Activated effector memory CD4-positive, alpha-beta T cell treated with anti-CD3 and anti-CD28 coated beads, Interleukin-2, amount 50 U/mL, for 16 hours (primary cell): ENCODE measurements at places on chromosomes 7 and 10.

DNA sequence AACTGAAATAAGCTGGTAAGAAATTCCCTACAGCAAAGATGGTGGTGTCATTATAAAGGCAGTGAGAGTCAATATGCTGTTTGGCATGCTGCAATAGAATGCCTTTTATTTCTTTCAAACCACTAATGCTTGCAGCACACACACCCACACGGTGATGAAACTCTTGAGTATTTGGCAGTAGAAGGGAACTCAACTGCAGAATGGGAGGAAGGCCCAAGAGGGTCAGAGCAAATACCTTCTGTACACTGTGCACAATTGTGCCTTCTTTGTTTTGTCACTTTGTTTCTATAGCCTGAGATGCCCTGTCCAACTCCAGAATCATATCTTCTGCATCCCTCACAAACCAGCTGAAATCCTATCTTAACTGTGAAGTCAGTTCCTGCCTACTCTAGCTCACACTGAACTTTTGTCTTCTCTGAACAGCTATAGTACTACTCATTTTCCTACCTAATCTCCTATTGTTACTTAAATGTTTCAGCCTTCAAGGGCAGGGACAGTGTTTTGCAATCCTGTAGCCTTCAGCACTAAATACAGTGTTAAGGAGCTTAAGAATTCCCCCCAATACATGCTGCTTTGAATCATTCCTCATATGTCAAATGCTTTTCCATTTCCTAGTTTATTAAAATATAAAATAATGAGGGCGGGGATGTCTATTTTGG lies 22.2 kb downstream of the MMS19 start:
- no peak for DNase-seq

DNA sequence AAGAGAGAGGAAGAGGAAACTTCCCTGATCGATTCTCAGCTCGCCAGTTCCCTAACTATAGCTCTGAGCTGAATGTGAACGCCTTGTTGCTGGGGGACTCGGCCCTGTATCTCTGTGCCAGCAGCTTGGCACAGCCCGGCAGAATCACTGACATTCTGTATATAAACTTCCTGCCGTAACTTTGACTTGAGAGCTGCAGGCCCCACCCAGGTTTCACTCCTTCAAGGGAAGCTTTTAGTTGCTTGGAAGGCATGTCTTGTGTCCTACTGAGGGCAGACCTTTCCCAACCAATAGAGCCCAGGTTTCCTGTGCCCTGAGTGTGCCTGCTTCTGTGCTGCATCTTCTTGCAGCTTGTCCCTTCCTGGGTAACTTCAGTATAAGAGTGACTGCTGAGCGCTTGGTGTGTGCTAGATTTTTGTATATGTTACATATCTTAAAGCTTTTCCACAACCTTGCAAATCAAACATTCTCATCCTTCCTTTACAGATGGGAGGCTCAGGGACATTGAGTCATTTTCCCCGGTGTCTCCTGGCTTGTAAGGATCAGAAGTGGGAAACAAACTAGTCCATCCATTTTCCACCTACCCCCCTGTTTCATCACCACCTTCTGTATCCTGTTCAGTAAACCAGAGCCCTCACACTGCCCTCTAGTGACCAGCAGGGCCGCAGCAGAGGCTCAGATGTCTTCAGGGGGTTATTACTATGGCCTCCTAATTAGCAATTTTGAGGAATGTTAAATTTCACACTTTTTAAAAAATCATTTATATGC lies 225.2 kb upstream of the PRSS58 start:
- DNase-seq, result peak; percentile 83

GRCh38 chr7:141609576-141609975 lies 58.4 kb downstream of the AGK start:
- DNase-seq, result no peak

DNA sequence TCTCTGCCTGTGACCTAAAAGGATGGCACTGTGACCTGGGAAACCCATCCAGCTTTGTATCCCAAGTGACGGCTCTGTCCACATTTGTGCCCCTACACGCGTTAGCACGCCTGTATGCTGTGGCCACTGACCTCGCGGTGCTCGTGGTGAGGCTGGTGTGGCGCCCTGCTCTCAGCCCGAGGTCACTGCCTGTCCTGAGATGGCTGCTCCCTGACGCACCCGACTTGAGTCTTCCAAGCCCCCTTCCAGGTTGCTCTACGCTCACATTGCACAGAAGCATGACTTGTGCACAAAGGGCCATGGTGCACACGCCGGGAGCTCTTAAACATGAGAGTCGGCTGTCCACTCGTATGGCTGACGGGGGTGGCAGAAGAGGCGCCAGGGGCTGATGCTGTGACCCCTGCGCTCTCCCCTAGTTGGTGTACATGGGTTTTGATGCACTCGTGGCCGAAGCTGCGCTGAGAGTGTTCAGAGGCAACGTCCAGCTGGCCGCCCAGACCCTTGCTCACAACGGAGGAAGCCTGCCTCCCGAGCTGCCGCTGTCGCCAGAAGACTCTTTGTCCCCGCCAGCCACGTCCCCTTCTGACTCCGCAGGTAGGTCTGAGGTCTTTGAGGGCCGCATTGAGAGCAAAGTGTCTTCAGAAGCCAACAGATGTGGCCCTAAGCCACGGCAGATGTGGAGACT lies 33.5 kb downstream of the WDR86 start:
- DNase-seq, result peak; percentile 50
